Smooth muscle cell of trachea (primary cell): ENCODE measurements at places on chromosomes 5 and 9. TPM values are rescaled to one million over a fixed set of nuclear protein-coding genes. Genes with fewer than 3 reads are reported as not detected.

The SLC34A3 gene
- total RNA-seq, result under 0.01 TPM in 1 of 2 replicates, not detected in the other

The EMB gene
- 8.3 and 13.7 TPM in 2 replicates for total RNA-seq

The AGXT2 gene
- 0.17 TPM in 1 of 2 replicates, not detected in the other for total RNA-seq

The NIPSNAP3A gene
- total RNA-seq, result 25.1 and 37.8 TPM in 2 replicates

The EIF4E1B gene
- not detected in 2 replicates for total RNA-seq

The STPG3 gene
- total RNA-seq, result 0.66 TPM in 1 of 2 replicates, not detected in the other

The N4BP3 gene
- 1.7 and 2.2 TPM in 2 replicates for total RNA-seq

The MIER3 gene
- total RNA-seq, result 11.9 and 37.4 TPM in 2 replicates

The WDR38 gene
- total RNA-seq, result not detected in 2 replicates

The C6 gene
- not detected in 2 replicates for total RNA-seq

The SLCO6A1 gene
- total RNA-seq, result not detected in 2 replicates

The HACD4 gene
- 13.4 and 16.3 TPM in 2 replicates for total RNA-seq

The NDOR1 gene
- total RNA-seq, result 5.1 and 6.8 TPM in 2 replicates

The ACOT12 gene
- 1.6 and 2.2 TPM in 2 replicates for total RNA-seq

The CCDC192 gene
- not detected in 2 replicates for total RNA-seq

The OGN gene
- total RNA-seq, result 17.5 and 19.6 TPM in 2 replicates

The IFNA21 gene
- not detected in 2 replicates for total RNA-seq

The CBY3 gene
- not detected in 2 replicates for total RNA-seq

The TSSK1B gene
- 0.15 and 0.50 TPM in 2 replicates for total RNA-seq
